ENCODE measurements at places on chromosomes 6 and 20. TPM values are rescaled to one million over a fixed set of nuclear protein-coding genes. Genes with fewer than 3 reads are reported as not detected.

Gene SCGN
- total RNA-seq = 97.2 TPM

Gene PBOV1
- total RNA-seq = not detected

Gene GGT7
- 59.1 TPM for total RNA-seq

GRCh38 chr6:132797951-132798868 is at the start of gene SLC18B1:
TSS of gene SLC18B1 (minus strand) at chr6:132798637. CDS start at chr6:132798456, 181 bp downstream.
- DNase-seq = peak; percentile 49

GRCh38 chr6:16270178-16270794 is 31.9 kb downstream of the GMPR start:
- no peak for DNase-seq

GRCh38 chr20:20014659-20015058 is 2.5 kb upstream of the NAA20 start:
- DNase-seq = no peak

DNA sequence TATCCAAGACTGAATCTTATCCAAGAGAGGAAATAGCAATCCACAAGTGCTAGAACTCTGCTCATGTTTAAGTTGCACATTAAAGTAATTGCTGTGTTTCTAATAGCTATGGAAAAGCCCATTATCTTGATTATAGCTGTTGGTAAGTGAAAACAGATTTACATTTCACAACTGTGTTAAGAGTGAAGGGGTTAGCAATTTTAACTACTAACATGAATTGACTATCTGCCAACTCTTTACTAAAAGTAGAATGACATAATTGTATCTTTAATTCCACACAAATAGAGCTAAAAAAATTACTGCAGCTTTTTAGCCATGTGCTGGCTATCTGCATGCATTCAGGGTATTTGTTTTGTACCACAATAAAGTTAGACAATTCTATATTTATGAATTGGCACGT is 277.9 kb upstream of the IRAK1BP1 start:
- DNase-seq = no peak

- DNase-seq = no peak
These were observed 25.9 kb upstream of the EPB41L1 start for GRCh38 chr20:36128463-36129159.

- no peak for DNase-seq
These were observed 313.2 kb upstream of the JARID2 start for GRCh38 chr6:14932485-14933182.

Measured in progenitor cell of endocrine pancreas (in vitro differentiated cells).